Activated T-cell treated with anti-CD3 and anti-CD28 coated beads for 1 hour (primary cell): ENCODE measurements at places on chromosomes 13 and 19.

DNA sequence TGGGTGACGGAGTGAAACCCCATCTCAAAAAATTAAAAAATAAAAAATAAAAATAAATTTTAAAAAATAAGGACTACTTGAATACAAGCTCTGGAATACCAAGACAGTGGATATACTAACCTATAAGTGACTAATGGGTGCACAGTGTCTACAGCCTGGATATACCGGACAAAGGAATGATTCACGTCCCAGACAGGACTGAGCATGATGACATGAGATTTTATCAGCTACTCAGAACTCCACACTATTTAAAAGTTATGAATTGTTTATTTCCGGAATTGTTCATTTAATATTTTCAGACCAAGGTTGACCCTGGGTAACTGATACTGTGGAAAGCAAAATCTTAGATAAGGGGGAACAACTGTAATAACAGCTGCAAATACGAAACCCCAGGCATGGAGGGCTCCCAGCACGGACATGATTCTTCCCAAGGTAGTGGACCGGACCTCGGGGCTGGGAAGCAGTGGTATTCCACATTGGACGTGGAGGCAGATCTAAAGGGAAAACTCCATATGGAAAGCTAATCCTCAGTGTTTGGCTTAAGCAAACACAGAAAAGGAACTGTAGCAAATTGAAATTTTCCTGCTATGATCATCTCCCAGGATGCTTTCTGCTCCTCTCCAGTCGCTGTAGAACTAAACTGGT, 102.6 kb upstream of the TSHZ3 start:
- no peak for DNase-seq

- DNase-seq = peak; percentile 10
These were observed 25.5 kb upstream of the MCF2L start for GRCh38 chr13:112943309-112944125.

- no peak for DNase-seq
These were observed 7.2 kb upstream of the TUBB4A start for GRCh38 chr19:6509118-6509971.

- DNase-seq = no peak
These were observed 10.3 kb downstream of the ZNF558 start for GRCh38 chr19:8821748-8822241.

- no peak for DNase-seq
These were observed at the start of gene SELENOV for GRCh38 chr19:39514840-39515550. SELENOV (plus strand) TSS chr19:39515139; CDS start chr19:39515213, 74 bp downstream.

- no peak for DNase-seq
These were observed 69.3 kb upstream of the HMGB1 start for GRCh38 chr13:30535046-30535445.
